ENCODE measurements at places on chromosomes 5 and 9. TPM values are rescaled to one million over a fixed set of nuclear protein-coding genes. Genes with fewer than 3 reads are reported as not detected.

GRCh38 chr5:76371960-76372322, 31.1 kb upstream of the IQGAP2 start:
- no peak for DNase-seq
- H3K27me3 ChIP-seq = no peaks in the 10 kb centered on the region
- H3K4me1 ChIP-seq = no peaks in the 10 kb centered on the region
- H3K4me3 ChIP-seq = no peak overlapping the region
- H3K27ac ChIP-seq = no peak overlapping the region

- no peak overlapping the region for H3K27ac ChIP-seq
- no peak for DNase-seq
- H3K36me3 ChIP-seq = no peaks in the 10 kb centered on the region
- peaks cover 11% of the 10 kb centered on the region for H3K4me1 ChIP-seq
- no peak overlapping the region for H3K4me3 ChIP-seq
- no peaks in the 10 kb centered on the region for H3K27me3 ChIP-seq
Measured at GRCh38 chr5:138349852-138350562, 2.5 kb upstream of the KDM3B start.

GRCh38 chr5:6611334-6612256, 21.2 kb downstream of the NSUN2 start:
- no peaks in the 10 kb centered on the region for H3K4me1 ChIP-seq
- H3K4me3 ChIP-seq = no peak overlapping the region
- H3K27me3 ChIP-seq = no peaks in the 10 kb centered on the region
- no peak for DNase-seq
- H3K36me3 ChIP-seq = peaks cover 12% of the 10 kb centered on the region
- no peak overlapping the region for H3K27ac ChIP-seq

- no peaks in the 10 kb centered on the region for H3K27me3 ChIP-seq
- no peaks in the 10 kb centered on the region for H3K4me1 ChIP-seq
- no peak overlapping the region for H3K27ac ChIP-seq
- no peak for DNase-seq
- no peaks in the 10 kb centered on the region for H3K36me3 ChIP-seq
Measured at GRCh38 chr9:16884373-16884772, 13.9 kb upstream of the BNC2 start.

The PCDHA1 gene
- total RNA-seq = not detected
